ENCODE measurements at places on chromosomes 1 and 21.

GRCh38 chr1:33745942-33746341 is 117.9 kb upstream of the HMGB4 start:
- no peak for DNase-seq

DNA sequence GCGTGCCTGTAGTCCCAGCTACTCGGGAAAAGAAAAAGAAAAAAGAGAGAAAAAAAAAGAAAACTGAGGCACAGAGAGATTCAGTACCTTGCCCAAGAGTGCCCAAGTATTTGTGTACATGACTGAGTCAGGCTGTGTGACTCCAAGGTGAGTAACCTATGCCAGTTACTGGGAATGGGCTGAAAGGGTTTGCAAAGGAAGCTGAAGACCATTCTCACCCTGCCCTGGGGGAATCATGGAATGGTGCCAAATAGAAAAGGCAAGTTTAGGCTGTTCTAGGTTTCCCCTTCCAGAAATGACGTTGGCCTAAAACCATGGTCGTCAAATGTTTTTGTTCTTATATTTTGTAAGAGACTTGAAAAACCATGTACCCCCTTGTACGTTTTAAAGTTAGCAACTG is 37.9 kb upstream of the LRIG2 start:
- no peak for DNase-seq

GRCh38 chr1:94316836-94317789 is 79.7 kb upstream of the ARHGAP29 start:
- DNase-seq, result no peak

DNA sequence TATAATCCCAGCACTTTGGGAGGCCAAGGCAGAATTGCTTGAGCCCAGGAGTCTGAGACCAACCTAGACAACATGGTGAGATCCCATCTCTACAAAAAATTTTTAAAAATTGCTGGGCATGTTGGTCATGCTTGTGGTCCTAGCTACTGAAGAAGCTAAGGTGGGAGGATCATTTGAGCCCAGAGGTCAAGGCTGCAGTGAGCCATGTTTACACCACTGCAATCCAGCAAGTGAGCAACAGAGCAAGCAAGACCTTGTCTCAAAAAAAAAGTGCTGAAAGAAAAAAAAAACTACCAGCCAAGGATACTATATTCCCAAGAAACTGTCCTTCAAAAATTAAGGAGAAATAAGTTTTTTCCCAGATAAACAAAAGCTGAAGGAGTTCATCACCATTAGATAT is 78.1 kb downstream of the SH3GLB1 start:
- no peak for DNase-seq

GRCh38 chr1:15076807-15077206 is 76.7 kb upstream of the TMEM51 start:
- DNase-seq, result no peak

GRCh38 chr1:204740354-204740753 is 54.8 kb upstream of the LRRN2 start:
- DNase-seq, result no peak

GRCh38 chr1:174519844-174520243 is 72.1 kb downstream of the GPR52 start:
- DNase-seq, result no peak

- no peak for DNase-seq
Observed at GRCh38 chr1:47013293-47013692, 10.2 kb upstream of the CYP4X1 start.

GRCh38 chr1:164466001-164466421 is 93.0 kb upstream of the PBX1 start:
- DNase-seq, result no peak

DNA sequence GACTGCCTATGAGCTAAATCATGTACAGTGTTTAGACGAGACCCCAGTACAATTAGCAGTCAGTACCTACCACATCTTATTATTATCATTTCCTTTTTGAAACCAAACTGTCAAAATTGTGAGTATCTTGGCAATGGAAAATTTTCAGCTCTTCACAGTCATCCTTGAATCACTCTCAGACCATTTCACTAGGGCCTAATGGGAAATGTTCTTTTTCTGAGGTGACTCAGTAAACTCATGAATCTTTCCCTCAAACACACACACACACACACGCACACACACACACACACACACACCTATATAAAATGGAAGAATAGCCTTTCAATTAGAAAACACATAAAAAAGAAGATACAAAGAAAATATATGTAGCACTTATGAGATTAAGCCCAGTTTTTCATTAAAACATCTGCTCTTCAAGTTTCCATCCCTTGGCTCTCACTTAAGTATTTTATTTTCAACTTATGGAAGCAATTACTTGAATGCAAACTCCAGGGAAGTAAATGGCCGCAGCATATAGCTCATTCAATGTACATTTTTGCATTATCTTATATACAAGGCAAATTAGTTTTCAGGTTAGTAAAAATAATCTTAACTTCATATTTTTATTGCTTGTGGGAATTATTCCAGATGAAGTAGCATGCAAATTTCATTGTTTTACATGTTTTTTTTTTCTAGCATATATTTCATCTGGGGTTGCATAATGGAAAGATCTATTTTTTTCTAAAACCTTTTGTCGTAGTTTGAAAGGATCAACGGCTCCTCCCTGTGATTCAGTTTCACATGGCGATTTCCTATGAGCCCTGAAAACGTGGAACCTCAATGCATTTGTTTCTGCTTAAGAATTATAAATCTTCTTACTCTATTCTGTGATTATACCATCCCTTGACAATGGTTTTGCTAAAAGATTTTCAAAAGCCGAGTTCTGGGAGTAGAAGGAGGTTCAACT is 46.3 kb upstream of the TMPRSS15 start:
- no peak for DNase-seq

DNA sequence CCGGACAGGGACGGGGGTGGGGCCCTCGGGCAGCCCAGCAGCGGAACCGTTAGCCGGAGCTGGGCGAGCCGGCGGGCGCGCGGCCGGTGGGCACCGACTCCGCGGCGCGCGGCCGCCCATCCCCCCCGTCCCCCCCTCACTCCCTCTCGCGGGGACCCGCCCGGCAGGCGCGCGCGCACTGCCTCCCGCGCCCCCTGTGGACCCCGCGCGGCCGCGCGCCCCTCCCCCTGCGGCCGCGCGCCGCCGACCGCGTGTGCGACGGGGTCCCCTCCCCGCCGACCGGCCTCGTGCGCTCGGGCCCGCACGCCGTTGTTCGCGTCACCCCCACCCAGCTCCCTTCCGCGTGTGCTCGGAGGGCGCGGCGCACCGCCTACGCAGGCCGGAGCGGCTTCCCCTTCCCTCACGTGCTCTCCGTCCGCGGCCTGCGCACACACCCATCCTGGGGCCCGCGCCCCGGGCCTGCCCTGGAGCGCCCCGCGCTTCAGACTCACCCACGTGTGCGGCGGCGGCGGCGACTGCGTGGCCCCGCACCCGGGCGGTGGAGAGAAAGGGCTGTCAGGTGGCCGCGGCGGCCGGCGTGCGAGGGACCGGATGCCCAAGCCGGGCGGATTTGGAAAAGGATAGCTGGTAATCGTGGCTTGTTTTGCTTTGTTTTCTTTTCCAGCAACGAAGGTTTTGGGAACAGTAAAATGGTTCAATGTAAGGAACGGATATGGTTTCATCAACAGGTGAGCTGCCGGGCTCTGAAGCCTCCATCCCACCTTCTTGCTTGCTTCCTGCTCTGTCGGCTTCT is 717 bp downstream of the YBX1 start:
- DNase-seq, result no peak

GRCh38 chr1:41648230-41648629 is 163.7 kb upstream of the EDN2 start:
- DNase-seq, result no peak

- no peak for DNase-seq
Observed at GRCh38 chr1:211529453-211529852, 37.5 kb upstream of the RD3 start.

DNA sequence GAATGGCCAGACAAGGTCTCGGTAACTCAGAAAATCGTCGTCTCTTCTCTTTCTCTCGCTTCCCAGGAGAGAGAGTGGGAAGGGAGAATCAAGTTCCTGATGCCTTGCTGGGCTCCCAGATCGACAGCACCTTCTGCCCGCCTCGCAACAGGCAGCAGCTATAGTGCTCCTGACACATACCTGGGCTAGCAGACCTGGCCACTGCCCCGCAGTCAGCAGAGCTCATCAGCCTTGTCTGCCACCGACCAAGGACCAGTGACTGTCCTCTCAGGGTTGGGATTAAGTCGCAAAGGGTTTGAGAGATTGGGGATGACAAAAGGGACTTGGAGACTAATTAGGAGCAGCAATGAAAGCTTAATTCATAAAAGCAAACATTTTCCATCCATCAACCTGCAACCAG is 4.1 kb downstream of the RUNX3 start:
- DNase-seq, result no peak

DNA sequence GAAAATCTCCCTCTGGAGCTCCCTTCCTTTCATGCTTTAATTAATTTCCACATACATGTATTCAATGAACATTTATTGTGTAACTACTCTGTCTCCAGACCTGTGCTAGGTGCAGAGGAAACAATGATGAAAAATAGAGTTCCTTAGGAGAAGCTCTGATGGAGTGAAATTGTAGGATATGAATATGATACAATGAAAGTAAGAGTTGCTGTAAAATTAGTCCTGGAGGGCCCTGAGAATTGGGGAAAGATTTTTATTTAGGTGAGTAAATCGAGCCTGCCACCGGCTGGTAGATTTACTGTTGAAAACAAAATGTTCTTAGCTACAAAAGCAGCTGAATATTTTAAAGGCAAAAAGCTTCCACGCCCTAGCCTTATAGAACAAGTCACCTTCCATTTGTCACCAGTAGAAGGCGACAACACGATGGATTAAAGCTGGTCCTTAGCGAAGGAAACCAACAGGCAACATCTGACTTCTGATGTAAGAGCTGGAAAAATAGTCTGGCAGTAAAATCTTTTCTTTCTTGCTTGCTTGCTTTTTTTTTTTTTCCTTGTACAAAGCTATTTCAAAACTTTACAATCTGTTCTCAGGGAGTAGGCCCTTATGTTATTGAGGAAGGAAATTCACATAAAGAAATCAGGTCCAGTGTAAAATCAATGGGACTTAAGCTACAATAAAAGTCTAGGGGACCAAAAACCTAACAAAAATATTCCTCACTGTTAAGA is 82.0 kb upstream of the ROR1 start:
- no peak for DNase-seq

- no peak for DNase-seq
Observed at GRCh38 chr1:109391157-109391556, 6.6 kb downstream of the SORT1 start.

- DNase-seq, result no peak
Observed at GRCh38 chr1:32291145-32291707, 657 bp upstream of the HDAC1 start.

GRCh38 chr1:27713869-27714513 is 11.8 kb upstream of the FAM76A start:
- no peak for DNase-seq

GRCh38 chr1:221634606-221635005 is 107.3 kb downstream of the DUSP10 start:
- DNase-seq, result no peak

DNA sequence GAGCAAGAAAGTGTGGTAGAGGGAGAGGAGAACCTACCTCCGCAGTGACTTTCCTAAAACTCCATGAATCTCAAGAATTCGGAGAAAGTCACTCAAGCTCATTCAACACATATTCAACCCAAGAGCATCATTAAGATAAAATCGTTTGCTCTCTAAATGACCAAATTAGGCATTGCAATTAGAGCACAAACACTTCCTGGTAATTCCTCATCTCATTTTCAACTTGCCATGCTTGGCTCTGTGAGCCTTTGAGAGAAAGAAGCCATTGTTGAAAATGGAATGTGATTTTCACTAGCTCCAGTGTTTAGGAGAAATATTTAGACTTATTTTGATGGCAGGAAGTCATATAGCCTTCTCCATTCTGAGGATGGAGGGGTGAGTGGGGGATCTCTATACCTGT is 52.5 kb downstream of the KAZN start:
- no peak for DNase-seq

DNA sequence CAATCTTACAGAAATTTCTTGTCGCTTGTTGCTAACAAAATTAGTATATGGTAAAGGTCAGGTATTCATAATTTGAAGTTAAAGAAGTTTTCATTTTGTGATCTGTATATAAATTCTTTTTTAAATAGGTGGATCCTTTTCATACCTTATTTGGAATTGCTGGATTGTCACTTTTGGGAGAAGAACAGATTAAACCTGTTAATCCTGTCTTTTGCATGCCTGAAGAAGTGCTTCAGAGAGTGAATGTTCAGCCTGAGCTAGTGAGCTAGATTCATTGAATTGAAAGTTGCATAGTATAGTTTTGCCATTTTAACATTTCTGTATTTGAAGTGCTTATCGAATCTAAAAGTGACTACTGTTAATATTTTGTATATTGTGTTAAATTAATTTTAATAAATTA is 2.3 kb upstream of the MSH4 start:
- DNase-seq, result no peak

GRCh38 chr1:22786101-22786500 is 75.5 kb downstream of the EPHB2 start:
- DNase-seq, result no peak

DNA sequence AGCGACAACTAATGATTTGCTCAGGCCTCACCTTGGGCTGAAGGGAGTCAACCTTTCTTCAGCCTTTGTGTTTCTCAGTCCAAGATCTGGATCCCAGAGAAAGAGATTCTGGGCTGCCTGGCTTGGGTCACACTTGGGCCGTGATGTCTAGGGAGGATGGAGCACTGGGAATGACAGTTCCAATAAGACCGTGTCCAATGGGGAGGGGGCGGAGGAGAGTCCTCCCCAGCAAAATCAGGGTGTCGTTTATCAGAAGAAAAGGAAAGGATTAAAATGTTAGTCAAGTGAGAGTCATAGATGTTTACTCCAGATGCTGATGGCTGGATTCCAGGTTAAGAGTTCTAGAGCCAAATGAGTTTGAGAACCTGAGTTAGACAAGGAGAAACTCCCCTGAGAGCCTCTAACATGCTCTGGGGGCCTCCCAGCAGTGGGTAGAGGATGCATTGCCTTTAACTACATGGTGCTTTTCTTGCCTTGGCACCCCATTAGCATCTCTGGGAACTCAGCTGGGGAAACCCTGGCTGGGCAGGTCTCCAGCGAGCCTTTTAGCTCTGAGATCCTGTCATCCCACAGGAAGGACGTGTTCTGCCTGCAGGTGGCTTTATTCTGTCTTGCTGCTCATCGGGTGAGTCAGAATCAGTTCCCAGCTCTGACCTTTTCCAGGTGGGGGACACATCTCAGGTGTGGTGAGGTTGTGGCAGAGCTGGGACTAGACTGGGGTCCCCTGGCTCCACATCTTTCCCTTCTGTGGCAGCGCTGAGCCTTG is 22.2 kb downstream of the NIPAL3 start:
- DNase-seq, result no peak

All from NCI-H187 (cell line).